ENCODE measurements at places on chromosomes 13 and 19.

GRCh38 chr19:12064590-12065538, at the start of gene ZNF844:
ZNF844 (plus strand) TSS chr19:12064731; CDS start chr19:12064874, 143 bp downstream.
- peak; percentile 97 for DNase-seq

- no peak for DNase-seq
These were observed 814.7 kb upstream of the ATXN8OS start for GRCh38 chr13:69292789-69293425.

DNA sequence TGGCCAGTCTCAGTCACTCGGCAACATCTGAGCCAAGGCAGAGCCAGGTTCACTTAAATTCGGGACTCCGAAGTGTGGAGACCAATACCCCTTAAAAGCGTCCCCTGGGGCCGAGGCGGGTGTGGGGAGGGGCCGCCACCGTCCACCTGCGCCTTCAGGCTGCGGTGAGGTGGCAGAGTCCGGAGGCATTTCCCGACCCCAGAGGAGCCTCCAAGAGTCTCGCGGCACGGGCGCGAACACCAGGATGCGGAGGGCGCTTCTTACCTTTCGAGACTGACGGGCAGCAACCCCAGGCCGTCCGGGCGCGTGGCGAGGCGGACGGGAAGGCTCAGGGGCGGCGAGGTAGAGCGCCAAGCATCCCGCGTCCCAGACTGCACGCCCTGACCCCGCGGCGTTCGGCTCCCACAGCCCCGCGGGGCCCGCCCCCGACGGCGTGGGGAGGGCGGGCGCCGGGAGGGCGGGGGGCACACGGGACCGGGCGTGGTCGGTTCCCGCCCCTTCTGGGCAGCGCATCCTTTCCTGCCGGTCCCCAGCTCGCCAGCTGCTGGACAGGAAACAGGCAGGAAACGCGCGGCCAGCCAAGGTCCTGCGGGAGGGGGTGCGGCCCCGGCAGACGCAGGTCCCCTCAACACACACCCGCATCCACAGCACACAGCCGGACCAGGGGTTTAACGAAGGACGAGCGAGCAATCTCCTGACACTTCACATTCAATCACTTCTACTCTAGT, at the start of gene THSD1:
Gene THSD1, minus strand, starts transcription at position 406 of the 728 bp plus-strand sequence. CDS start 3,572 bp downstream, outside the sequence.
- peak; percentile 84 for DNase-seq

GRCh38 chr13:50783066-50783465, 60.4 kb downstream of the DLEU7 start:
- DNase-seq = no peak

DNA sequence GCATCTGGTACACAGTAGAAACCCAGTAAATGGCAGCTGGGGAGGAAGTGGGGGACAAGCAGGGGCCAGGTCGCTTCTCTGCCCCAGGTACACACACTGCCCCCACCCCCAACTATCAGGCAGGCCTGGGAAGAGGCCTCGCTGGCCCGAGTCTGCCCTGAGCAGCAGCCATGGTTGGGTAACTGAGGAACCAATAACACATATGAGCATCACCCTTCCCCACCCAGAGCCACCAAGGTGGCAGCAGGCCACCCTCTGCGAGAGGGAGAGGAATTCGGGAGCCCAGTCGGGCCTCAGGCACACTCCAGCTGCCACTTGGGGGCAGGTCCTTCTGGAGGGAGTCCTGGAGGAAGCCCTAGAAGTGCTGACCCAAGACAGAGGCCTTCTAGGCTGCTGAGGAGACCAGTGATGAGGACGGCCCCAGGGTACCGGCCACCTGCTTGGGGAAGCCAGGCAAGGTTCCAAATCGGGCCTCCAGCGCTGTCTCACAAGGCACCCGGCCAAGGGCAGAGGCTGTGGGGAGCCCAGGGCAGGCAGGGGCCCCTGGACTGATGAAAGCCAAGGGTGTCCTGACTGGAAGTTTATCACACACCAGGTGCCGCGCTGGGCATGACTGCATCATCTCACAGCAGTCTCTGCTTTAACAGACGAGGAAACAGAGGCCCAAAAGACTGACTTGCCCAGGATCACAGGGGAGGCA, 14.0 kb upstream of the KPTN start:
- no peak for DNase-seq
